Activated naive CD4-positive, alpha-beta T cell treated with anti-CD3 and anti-CD28 coated beads for 36 hours (primary cell): ENCODE measurements at places on chromosomes 5 and 9. TPM values are rescaled to one million over a fixed set of nuclear protein-coding genes. Genes with fewer than 3 reads are reported as not detected.

The NUTM2F gene
- total RNA-seq, result not detected

The SURF2 gene
- total RNA-seq, result 16.2 TPM

The IFNA21 gene
- not detected for total RNA-seq

The DBH gene
- total RNA-seq, result not detected

The PLPP7 gene
- 0.25 TPM for total RNA-seq

The TJP2 gene
- 9.1 TPM for total RNA-seq

The FCN2 gene
- total RNA-seq, result not detected

The TMEM215 gene
- not detected for total RNA-seq

The BTNL8 gene
- total RNA-seq, result not detected

The GPX8 gene
- total RNA-seq, result not detected

The NXNL2 gene
- total RNA-seq, result not detected

GRCh38 chr5:73826301-73827105 lies 200.5 kb downstream of the ARHGEF28 start:
- DNase-seq, result no peak

- no peak for DNase-seq
These were observed 108.1 kb upstream of the RAI14 start for GRCh38 chr5:34548086-34548403.

DNA sequence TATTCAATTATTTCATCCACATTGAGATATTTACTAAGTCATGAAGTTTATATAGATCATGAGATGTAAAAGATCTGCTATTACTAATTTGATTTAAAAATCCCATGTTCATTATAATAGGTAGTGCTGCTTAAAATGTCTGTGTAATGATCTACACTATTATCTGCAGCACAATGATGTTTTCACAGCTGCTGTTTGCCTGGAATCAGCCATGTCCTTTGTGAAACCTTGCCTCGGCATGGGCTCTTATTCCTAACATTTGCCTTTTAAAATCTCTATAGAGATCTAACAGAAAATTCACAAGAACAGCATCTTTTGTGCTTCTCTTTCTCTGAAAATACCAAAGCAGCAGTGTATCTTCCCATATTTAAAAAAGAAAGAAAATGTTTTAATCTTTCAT lies 444.6 kb downstream of the PTPRD start:
- DNase-seq, result no peak

DNA sequence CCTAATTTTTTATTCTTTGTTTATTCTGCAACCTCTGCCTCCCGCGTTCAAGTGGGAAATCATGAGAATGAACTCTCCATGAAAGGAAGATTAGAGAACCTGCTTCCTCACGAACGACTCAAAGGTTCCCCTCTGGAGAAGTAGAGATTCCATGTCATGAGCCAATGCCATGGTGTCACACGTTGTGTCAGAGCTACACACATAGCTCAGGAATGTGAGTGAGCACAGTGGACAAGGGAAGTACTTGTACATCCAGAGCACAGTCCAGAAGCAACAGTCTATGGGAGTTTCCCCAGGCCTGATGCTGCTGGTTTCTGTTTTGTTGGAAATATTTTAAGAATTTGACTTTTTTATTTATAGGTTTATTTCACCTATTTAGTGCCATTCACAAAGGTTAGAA lies 26.8 kb upstream of the PPP2CA start:
- no peak for DNase-seq

- peak; percentile 45 for DNase-seq
These were observed 43.0 kb upstream of the HSD17B4 start for GRCh38 chr5:119409235-119409815.

DNA sequence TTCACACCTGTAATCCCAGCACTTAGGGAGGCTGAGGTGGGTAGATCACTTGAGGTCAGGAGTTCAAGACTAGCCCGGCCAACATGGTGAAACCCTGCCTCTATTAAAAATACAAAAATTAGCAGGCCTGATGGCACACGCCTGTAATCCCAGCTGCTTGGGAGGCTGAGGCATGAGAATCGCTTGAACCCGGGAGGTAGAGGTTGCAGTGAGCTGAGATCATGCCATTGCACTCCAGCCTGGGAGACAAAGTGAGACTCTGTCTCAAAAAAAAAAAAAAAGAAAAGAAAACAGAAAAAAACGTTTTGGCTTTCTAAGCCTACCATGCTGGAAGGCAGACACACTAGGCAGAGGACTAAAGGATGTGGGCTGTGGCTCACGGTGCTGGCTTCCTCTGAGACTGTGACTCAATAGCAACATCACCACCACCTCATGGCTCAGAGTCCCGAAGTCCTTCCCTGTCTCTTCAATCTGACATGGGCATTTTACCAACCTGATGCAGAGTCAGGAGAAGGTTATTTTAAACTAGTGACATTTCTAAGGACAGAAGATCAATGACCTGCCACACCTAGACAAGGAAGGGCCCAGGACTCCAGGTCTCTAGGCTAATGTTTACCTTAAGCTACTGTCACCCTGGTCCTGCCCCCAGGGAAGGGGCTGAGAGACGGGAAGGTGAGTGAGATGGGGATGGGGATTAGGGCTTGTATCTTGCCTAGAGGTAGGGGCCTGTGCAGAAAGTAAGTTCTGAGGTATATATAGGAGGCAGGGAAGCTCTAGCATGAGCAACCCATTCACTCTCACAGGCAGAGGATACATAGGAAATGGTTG lies 3.7 kb downstream of the ECSCR start:
- peak; percentile 93 for DNase-seq

DNA sequence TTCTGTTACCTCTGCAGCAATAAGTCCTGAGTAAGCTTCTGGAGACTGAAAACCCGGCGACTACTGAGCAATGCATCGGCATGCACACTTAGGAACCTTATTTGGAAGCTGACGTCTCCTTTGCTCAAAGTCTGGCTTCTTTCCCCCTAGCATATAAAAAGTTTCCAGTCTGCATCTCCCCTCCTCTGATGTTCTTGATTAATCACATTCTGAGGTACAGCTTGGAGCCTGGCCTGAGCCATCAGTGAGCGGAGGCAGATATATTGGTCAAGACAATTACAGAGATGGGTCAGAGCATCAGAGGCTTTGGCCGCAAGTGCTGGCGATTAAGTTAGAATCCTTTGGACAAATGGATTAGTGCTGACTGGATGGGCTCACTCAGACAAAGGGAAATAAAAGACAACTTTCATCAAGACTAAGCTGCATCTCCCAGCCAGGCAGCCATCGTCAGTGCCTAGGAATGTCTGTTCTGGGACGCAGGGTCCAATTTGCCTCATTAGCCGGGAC lies 140.7 kb downstream of the MTX3 start:
- no peak for DNase-seq

- peak; percentile 93 for DNase-seq
These were observed 73.1 kb downstream of the STK10 start for GRCh38 chr5:172114875-172115422.

DNA sequence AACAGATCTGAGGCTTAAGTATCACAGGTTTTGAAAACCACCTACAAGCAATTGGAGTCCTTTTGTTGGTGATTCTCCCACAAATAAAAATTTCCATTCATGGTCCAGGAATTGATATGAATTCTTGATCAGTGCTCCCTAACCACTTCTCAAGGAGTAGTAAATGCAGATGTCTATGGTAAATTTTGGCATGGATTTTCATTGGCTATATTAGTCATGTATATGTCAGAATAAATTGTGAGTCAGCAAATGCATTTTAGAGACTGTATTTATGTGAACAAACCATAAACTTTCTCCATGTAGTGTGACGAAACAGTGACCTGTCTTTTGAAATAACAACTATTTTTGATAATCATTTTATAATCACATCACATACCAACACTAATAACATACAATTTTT lies 611.1 kb downstream of the HTR1A start:
- DNase-seq, result no peak

GRCh38 chr9:37618817-37619216 lies 26.4 kb upstream of the TOMM5 start:
- no peak for DNase-seq

DNA sequence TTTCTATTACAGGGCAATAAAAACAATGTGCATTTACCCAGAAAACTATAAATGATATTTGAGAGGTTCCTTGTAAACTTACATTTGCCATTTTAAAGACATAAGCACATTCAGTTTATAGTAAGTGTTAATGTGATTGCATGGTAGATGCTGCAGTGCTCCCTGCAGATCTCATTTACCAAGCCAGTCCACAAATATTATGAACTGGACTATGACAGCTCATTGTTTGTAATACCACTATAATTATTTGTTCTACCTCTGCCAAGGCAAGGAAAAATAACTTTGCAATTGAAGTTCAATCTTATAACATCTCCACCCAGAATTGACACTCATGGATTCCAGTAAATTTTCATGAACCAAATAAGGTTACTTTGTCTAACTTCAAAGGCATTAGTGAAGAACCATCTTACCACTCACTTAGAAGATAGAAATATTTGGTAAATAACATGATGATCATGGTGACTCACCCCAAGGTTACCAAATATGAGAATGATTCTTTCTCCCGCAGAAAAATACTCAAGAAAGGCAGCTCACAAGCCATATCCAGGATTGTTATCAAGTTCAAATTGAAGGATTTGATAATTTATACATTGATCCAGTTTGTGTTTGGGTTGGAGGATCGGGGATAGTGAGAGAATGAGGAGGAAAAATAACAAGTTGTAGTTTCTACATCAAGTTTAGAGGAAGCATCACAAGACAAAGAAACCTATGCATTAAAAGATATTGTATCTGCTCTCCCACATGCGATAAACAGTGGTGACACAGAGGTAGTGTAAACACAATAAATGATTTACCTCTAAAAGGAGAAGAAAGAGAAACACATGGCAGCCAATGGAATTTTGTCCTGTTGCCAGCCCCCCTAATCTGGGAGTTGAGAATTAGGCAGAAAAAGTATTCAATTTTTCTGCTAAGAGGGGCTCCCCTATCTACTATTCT lies 29.5 kb downstream of the CDH9 start:
- no peak for DNase-seq

DNA sequence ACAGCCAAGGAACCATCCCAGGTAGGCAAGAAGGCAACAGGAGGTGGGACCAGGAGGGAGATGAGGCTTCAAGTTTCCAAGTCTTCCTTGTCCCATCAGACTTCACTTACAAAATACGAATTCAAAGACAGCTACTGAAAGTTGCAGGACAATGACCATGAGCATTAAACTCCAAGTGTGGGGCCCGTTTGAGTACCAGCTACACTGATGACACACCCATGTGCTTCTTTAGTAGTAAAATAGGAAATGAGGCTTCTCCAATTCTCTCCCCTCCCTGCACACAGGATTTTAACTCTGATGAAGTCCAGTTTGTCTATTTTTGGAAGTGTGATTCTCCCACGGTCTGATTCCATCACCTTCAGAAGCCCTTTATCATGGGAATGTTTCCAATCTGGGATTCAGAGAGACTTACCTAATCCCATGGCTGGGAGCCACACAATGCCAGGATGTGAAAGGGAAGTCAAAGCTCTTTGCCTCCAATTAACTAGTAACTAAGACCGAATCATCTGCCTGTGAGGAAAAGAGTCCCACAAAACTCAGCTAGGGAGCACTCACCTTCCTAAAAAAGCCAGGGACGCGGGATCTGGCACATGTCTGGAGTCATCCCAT lies 222.8 kb upstream of the MSX2 start:
- DNase-seq, result no peak

DNA sequence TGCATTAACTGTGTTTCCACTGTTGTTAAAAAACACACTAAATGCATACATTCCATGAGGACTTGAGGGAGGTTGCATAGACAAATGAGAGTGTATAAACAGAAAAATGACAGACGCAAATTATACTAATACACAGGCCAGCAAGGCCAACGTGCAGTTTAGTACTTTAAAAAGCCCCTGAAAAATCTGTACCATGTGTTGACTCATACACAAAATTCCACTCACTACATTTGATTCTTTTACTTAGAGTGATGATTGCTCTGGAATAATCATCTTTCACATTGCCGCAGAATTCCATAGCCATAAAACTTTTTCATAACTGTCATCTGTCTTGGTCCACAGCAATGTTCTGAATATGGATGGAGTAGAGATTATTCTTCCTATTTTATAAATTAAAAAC lies 215.7 kb downstream of the FAM114A2 start:
- DNase-seq, result no peak

- DNase-seq, result no peak
These were observed 30.2 kb upstream of the BASP1 start for GRCh38 chr5:17187011-17187785.

GRCh38 chr9:125507226-125507625 lies 199.8 kb downstream of the MAPKAP1 start:
- DNase-seq, result no peak

GRCh38 chr5:89988998-89989655 lies 420.4 kb downstream of the CETN3 start:
- no peak for DNase-seq

GRCh38 chr5:124873188-124873587 lies 126.7 kb upstream of the ZNF608 start:
- DNase-seq, result no peak

GRCh38 chr5:73648515-73648914 lies 22.5 kb downstream of the ARHGEF28 start:
- DNase-seq, result no peak

- DNase-seq, result no peak
These were observed 14.3 kb downstream of the CDK20 start for GRCh38 chr9:87959916-87960581.

GRCh38 chr5:173969167-173970049 lies 19.6 kb upstream of the C5orf47 start:
- DNase-seq, result no peak

DNA sequence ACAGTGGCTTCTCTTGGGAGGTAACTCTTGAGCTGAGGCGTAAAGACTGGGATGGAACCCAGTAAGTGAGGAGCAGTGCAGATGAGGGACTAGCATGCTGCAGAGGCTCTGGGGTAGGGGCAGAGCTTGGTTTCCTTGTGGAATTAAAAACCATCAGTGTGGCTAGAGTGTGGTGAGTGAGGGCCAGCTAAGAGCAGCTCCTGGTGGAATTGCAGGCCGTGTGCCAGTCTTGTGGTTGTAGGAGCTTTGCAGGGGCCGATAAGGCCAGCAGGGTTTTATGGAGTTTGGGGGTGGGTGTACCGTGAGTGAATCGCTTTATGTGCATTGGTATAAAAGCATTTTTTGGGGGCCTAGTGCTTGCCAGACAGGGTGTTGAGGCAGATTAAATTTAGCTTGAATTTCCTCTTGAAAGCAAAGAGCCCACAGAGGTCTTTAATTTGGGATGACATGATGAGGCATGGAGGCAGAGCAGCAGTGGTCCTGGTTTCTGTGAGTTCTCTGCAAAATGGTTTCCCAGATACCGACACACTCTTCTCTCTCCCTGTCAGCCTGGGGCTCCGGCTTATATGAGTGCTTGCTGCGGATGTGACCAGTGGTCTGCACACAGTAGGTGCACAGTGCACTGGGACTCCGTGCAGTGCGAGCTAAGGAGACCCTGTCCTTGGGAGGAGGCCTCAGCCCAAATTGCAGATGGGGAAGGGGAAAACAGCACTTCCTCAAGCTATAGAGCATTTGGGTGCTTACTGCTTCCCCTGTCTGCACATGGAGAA lies 176.4 kb upstream of the PITX1 start:
- no peak for DNase-seq

GRCh38 chr9:90097237-90097636 lies 492.4 kb downstream of the GADD45G start:
- no peak for DNase-seq
